ENCODE measurements at places on chromosomes 3 and 15.

DNA sequence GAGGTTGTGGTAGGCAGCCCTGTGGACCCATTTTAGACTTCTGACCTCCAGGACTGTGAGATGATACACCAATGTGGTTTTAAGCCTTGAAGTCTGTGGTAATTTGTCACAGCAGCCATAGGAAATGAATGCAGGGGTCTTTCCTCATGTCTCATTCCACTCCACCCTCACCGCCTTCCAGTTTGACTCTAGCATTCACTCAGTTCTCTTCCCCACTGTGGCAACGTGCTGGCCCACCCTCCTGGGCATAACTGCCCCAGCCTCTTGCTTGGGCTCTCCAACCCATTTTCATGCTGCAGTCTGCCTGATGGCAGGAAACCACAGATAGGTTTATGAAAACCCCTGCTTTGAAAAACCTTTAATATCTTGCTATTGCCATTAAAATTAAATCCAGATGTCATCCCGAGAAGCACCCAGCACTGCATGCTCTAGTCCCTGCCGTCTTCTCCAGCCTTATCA lies 7.3 kb upstream of the TRNT1 start:
- H3K27me3 ChIP-seq, result no peaks in the 10 kb centered on the region
- no peaks in the 10 kb centered on the region for H3K36me3 ChIP-seq
- no peaks in the 10 kb centered on the region for H3K4me1 ChIP-seq
- no peak for DNase-seq

GRCh38 chr3:178048768-178049167 lies 487.5 kb upstream of the KCNMB2 start:
- no peak overlapping the region for H3K27ac ChIP-seq
- no peaks in the 10 kb centered on the region for H3K36me3 ChIP-seq
- H3K4me1 ChIP-seq, result no peaks in the 10 kb centered on the region
- no peak overlapping the region for H3K4me3 ChIP-seq
- DNase-seq, result no peak
- no peaks in the 10 kb centered on the region for H3K27me3 ChIP-seq

GRCh38 chr15:41948490-41948889 lies 23.9 kb downstream of the EHD4 start:
- DNase-seq, result no peak
- peaks cover 15% of the 10 kb centered on the region for H3K36me3 ChIP-seq
- no peak overlapping the region for H3K27ac ChIP-seq
- no peak overlapping the region for H3K4me3 ChIP-seq

- H3K4me3 ChIP-seq, result no peak overlapping the region
- no peaks in the 10 kb centered on the region for H3K36me3 ChIP-seq
Observed at GRCh38 chr3:151265866-151266265, 12.5 kb downstream of the P2RY14 start.

- H3K4me1 ChIP-seq, result no peaks in the 10 kb centered on the region
- H3K36me3 ChIP-seq, result no peaks in the 10 kb centered on the region
Observed at GRCh38 chr3:189720736-189721417, 89.7 kb downstream of the TP63 start.

DNA sequence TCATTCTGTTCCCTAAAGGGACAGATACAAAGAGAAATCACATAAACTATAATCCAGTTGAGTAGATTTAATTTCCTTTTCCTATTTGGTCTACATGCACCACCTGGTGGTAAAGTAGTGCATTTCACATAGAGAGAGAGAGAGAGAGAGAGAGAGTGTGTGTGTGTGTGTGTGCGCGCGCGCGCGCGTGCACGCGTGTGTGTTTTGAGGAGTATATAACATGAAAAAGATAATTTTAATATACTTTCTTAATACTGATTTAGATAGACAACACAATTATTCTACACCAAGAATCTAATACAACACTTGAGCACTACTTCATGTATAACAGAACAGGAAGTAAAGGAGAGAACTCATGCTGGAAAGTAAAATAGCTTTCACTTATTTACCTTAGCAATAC lies 1.1 kb upstream of the FGF7 start:
- no peak overlapping the region for H3K27ac ChIP-seq
- H3K36me3 ChIP-seq, result no peaks in the 10 kb centered on the region
- no peak overlapping the region for H3K4me3 ChIP-seq
- H3K4me1 ChIP-seq, result no peaks in the 10 kb centered on the region
- H3K27me3 ChIP-seq, result no peaks in the 10 kb centered on the region
- no peak for DNase-seq

DNA sequence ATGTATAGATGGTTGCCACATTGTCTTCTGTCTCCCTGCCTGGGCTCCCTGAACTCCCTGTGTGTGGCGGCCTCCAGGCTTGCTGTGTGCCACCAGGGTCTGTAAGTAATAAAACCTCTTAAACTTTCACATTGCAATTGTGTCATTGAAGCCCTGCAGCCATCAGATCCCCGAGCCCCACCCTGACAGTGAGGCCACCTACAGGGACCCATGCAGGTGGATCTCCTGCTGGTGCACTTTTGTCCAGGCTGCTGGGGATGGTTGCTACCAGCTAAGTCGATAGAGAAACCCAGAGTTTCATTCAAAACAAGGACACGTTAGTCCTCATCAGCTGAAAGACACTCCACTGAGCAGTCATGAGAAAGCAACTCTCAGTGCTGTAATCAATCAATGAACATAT lies 133.6 kb upstream of the PRICKLE2 start:
- no peak overlapping the region for H3K4me3 ChIP-seq
- no peaks in the 10 kb centered on the region for H3K4me1 ChIP-seq
- no peak for DNase-seq
- H3K27ac ChIP-seq, result no peak overlapping the region

DNA sequence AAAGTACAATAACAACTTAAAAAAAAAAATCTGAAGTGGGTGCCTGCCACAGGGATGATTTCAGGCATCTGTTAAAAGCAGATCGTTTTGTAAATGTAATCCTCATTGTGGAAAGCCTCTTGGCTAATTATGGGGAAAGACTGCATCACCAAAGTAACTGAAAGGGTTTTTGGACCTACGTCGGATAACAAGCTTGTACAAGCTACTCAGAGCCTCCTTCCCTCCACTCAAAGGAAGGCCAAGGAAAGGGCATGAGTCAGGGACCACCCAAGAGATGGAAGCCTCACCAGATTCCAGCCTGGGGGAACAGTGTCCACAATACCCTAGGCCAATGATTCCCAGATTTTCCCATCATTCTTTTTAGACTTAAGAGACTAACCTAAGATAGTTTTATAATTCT lies 84.3 kb downstream of the ATP1B3 start:
- H3K4me1 ChIP-seq, result no peaks in the 10 kb centered on the region
- DNase-seq, result no peak
- H3K27ac ChIP-seq, result no peak overlapping the region
- H3K36me3 ChIP-seq, result peaks cover 6% of the 10 kb centered on the region
- no peak overlapping the region for H3K4me3 ChIP-seq

Measured in CD8-positive, alpha-beta memory T cell (primary cell).